Effector memory CD4-positive, alpha-beta T cell (primary cell): ENCODE measurements at places on chromosomes 12 and 14.
A peak's percentile ranks its signal among the peaks of the same experiment; 100 is the strongest.

DNA sequence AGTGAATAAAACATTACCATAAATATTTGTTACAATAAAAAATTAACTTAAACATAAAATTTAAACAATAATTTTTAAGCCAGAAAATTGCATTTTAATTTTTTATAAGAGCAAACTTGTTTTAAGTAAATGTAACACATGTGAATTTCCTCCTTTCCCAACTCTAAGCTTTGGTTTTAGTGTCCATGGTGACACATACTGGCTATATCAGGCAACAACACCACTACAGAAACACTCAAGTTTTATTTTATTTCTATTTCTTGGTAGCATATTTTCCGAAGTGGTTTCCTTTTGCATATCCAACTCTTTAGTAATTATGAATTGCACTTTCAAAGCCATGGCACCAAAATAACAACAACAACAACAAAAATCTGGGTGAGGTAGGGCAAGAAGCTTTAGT is 2.2 kb downstream of the NELL2 start:
- DNase-seq: no peak

DNA sequence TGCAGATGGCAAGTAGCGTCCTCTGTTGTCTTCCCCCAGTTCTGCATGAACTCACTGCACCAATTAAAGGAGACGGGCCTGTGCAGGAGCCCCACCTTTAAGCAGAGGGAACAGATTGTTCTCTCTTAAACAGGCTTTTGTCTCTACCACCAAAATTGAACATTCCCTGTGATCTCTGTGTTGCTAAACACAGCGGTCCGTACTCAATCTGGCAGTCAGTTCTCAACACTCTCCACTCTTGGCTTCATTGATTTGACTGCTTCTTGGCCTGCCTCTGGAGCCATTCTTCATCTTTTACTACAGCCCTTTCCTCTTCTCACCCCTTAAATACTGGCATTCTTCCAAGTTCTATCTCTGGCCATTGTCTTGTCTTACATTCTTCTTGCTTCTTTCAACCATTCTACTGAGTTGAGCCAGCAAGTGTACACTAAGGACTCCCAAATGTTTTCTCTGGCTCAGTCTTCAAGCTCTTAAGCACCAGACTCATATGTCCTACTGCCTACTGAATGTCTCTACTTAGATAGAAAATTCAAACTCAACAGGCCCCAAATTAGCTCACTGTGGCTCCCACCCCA is 8.0 kb upstream of the NT5DC3 start:
- DNase-seq: no peak

DNA sequence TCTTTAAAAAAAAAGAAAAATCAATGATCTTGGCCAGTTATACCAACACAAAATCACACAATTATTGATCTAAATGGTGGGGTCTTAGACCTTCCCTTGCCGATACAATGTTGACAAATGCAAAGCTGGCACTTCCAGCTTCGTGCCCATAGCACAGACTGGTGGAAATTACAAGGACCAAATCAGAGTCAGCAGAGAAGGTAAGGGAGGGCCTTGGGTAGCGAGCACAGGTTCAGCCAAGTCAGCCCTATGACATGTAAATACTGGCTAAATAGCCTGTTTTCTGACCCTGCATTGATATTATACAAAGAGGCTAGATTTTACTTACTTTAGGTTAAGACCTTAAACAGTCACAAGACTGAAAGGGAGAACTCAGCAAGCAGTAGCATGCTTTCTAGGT is 30.3 kb upstream of the WDR89 start:
- DNase-seq: no peak

GRCh38 chr14:75709207-75709812 is 48.3 kb downstream of the TTLL5 start:
- DNase-seq: peak; percentile 34

- peak; percentile 87 for DNase-seq
These were observed at the start of gene IL23A for GRCh38 chr12:56338308-56339157. Gene IL23A, plus strand, starts transcription at chr12:56338884. Its CDS starts 161 bp downstream, at chr12:56339045.

GRCh38 chr12:124420996-124421674 is 126.2 kb downstream of the RFLNA start:
- DNase-seq: no peak

- DNase-seq: no peak
These were observed 7.6 kb downstream of the NECAP1 start for GRCh38 chr12:8089716-8090115.

DNA sequence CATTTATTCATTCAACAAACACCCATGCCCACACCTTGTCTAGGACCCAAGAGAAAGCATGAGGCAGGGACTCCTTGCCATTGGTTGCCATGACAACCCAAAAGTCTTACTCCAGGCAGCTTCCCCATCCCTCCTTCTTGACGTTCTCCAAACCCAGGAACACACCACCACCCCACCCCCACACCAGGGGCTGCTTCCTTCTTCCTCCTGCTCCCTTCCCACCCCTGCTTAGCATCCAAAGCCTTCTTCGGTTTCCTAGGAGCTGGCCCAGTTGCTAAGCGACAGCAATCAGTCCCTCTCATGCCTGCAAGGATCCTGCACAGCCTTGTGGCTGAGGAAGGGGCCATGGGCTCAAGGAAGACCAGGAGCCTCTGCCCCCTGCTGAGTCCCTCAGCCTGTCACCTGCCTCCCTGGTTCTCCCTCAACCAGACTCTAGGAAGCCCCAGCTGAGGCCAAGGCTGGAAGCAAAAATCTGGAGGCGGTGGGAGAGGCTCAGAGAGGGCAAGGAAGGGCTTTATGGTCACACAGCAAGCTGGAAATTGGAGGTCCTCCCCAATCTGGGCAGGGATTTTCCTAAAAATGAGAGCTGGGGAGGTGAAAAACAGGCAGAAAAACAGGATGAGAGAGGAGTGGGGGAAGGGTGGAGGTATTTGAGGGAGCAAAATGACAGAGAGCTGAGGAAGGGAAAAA is 15.4 kb downstream of the RASAL1 start:
- DNase-seq: no peak

DNA sequence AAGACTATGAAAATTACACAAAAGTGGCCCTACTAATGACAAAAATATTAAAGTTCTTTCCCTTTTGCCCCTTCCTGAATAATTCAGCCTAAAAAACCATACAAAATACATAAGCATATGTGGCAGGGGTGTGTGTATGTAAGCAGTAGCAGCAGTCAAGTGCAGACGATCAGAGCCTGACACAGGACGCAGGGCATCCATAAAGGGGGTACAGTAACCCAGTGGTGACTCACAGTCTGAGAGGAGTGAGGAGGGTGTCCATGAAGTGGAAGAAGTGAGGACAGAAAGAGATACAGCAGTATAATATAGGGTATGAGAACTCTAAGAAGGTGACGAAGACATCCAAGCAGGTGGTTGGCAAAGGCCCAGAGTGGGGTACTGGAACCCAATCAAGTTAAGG is 56.7 kb downstream of the RALGAPA1 start:
- DNase-seq: no peak

GRCh38 chr14:103718572-103718971 is 3.0 kb downstream of the ZFYVE21 start:
- DNase-seq: no peak

- DNase-seq: no peak
These were observed 4.9 kb downstream of the VSX2 start for GRCh38 chr14:74244115-74244514.

GRCh38 chr12:124954771-124955170 is 34.2 kb downstream of the DHX37 start:
- DNase-seq: no peak

GRCh38 chr12:9347328-9348127 is 139.3 kb upstream of the PZP start:
- DNase-seq: no peak
